ENCODE measurements at places on chromosomes 6 and 20.

DNA sequence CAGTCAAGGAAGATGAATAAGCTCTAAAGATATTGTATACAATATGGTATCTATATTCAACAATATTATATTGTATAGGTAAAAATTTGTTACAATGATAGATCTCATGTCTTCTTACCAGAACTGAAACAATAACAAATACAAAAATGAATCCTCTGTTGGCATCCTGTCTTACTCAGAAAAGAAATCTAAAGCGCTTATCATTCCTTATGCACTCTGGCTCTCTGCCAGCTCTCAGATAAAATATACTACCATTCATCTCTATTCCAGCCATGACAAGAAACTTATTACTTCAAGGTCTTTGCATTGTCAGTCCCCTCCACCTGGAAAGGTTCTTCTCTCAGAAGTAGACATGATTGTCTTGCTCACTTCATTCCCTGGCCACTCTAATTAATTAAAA is 138.6 kb downstream of the THEMIS start:
- no peak for DNase-seq

DNA sequence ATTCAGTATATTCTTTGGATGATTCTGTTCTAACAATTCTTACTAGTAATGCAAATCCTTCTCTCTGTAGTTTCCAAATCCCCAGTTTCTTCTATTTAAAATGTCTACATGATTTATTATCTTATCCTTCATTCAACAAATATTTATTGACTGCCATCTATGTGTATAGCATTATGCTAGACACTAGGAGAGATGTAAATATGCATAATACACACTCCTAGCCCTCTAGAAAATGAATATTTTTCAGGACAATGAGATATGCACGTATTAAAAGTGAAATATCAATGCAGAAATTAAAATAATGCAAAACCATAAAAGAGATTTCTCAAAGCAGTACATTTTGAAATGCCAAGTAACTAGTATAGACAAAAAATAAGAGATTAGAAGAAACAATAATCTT is 293.5 kb upstream of the CNR1 start:
- no peak for DNase-seq

GRCh38 chr6:16689788-16690607 is 71.3 kb downstream of the ATXN1 start:
- DNase-seq: no peak

GRCh38 chr20:29873946-29874345 is 1383.5 kb upstream of the DEFB115 start:
- no peak for DNase-seq

- DNase-seq: no peak
Observed at GRCh38 chr6:107832151-107833056, 8.3 kb upstream of the SCML4 start.

DNA sequence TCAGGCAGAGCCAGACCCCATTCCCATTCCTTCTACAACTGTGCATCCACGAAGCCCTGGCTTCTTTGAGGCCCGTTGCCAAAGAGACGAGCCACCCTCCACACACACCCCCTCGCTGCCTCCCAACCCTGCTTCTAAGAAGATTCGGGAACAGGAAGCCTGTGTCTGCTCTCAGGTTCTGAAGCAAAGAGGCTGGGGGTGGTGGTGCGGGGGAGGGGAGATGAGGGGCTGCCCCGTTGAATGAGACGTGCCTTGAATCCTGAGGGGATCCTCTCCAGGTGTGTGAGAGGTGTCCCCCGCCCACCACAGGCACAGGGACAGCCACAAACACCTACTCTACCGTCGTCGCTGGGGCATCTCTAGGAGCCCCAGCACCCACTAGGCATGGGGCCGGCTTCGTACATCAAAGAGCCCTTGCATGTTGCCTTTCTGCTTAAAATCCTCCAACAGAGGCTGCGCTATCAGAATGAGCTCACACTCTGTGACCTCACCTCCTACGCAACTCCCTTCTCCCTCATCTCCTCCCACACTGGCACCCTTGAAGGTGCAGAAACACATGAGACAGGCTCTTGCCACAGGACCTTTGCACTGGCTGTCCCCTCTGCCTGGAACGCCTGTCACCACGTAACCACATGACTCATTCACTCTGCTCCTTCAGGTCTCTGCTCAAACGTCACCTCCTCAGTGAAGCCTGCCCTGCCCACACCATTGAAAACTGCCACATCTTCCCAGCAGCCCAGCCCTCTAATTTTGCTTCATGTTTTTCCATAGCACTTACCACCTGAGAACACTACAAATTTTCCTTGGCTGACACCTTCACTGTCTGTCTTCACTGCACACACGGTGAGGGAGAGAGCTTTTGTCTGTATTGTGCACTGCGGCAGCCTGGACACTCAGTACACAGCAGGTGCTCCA is 58.5 kb downstream of the PREX1 start:
- no peak for DNase-seq

DNA sequence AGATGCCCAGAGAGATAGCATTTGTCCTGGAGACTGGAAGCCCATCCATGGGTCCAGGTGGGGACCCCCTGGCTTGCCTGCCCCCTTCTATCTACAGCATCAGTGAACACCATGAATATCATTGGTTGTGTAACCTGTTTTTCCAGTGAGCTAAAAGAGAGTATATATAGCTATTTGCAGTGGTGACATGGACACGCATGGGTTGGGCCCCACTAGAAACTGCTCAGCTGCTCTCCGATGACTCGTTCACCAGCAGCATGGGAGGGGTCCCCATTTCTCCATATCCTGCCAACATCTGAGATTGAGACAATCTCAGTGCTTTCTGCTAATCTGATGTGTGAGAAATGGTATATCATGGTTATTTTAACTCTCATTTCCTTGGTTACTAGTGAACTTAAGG is 4.0 kb upstream of the ZC3H12D start:
- no peak for DNase-seq

DNA sequence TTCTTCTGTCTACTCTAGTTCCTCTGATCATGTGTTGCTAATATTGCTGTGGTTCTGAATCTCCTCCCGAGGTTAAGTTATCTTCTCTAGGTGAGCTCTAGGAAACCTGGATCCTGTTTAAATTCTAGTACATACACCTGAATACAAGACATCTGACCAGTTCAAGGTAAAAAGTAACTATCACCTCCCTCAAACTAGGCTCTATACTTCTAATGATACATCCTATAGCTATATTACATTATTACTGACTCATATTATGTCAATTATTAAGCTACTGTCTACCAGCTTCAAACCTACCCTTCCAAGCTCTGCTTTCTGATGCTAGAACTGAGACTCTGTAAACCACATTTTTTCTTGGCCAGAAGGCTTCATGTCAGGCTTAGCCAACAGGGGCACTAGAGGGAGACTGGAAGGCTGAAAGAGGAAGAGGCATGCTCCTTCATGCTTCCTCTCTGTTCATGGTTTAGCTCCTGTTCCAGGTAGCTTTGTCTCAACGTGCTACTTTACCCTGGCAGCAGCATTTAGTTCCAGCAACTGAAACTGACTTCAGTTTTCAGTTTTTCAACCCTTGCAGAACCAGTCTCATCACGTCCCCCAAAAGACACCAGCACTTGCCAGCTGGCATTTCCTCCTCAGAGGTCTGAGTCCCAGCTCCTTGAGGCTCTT is 148.4 kb upstream of the TOP1 start:
- no peak for DNase-seq

All from D721Med (cell line).